ENCODE measurements at places on chromosomes 1 and 21.
A peak's percentile ranks its signal among the peaks of the same experiment; 100 is the strongest.

GRCh38 chr1:21673277-21673780 is 4.2 kb upstream of the RAP1GAP start:
- DNase-seq: no peak

- DNase-seq: no peak
Observed at GRCh38 chr21:40646651-40647050, 200.3 kb downstream of the DSCAM start.

DNA sequence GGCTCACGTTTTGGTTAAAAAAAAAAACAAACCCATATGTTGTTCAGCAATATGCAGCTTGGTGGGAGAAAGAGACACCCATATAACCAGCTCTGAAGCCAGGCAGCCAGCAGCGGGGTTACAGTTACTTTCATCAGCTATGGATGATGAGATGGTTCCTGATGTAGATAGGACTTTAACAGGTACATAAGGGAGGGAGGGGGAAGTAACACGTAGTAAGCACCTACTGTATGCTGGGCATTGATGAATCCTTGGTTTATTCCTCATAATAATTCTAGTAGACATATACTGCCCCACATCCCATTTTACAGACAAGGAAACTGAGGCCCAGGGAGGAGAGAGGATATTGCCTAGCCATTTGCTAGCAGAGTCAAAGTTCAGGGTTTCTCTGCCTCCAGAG is 2.0 kb downstream of the SLC1A7 start:
- DNase-seq: no peak

GRCh38 chr1:39955547-39956539 is 898 bp downstream of the MFSD2A start:
- DNase-seq: peak; percentile 46

DNA sequence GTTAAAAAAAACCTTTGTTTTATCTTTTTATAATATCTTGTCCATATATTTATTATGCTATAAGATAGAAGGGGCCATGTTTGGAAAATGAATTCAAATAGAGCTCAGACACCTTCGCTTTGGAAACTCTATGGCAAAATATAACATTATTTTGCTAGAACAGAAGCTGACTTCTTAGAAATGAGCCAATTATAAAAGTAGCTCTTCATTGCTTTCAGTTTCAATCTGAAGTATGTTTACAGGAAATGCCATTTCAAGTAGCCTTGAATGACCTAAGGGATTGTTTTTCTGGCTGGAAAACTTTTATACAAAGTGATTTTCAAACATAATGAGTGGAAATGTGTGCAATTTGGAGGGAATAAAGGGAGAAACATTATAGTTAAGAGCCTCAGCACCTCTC is 37.8 kb upstream of the GBP5 start:
- DNase-seq: no peak

- no peak for DNase-seq
Observed at GRCh38 chr1:53842347-53842746, 4.3 kb upstream of the NDC1 start.

GRCh38 chr1:182791281-182792179 is 2.0 kb downstream of the NPL start:
- DNase-seq: no peak

DNA sequence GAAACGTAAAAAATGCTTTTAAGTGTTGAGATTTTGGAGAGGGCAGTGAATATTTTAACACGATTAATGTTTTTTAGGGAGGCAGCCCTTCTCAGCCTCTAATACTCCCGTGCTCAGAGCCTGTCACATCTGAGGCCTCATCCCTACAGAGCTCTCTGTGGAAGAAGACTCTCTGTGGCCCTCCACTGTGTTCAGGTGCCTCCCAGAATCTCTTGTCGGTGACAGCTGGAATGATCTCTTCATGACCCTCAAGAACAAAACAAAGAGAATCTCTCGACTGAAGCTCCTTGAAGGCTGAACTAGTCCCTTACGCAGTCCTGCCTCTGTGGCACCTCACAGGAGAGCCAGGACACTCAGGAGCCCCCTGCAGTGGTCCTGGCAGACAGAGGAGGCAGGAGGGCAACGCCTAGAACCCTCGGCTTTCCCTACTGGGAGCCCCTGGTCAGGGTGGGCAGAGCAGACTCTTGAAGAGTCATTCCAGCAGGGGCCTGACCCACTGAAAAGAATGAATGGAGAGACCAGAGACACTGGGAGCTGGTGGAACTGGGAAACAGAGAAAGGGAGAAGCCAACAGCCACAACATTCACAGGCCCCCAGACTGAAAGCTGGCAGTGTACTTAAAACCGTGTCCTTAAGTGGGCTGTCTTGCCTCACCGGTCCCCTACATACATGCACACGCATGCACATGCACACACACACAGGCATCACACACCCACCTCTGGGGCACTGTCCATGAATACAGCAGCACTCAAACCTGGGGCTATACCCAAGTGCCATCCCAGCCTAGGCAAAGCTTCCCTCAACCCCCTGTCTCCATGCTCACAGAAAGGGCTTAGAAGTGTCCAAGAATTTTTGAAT is 67.5 kb upstream of the ANGPTL1 start:
- no peak for DNase-seq

- no peak for DNase-seq
Observed at GRCh38 chr1:31111290-31111951, 45.9 kb upstream of the PUM1 start.

DNA sequence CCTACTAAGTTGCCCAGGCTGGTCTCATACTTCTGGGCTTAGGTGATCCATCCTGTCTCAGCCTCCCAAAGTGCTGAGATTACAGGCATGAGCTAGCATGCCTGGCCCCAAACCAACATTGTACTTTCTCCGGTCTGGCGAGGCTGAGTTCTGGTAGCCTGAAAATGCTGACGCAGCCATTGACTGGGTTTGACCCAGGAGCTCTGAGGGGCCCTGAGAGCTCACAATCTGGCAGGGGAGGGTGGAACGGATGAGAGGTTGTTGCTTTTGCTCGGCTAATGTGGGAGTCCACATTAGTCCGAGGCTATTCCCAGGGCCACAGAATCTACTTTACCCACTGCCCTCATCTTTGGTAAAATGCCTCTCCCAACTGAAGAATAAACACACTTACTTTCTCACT is 35.1 kb upstream of the PARP1 start:
- no peak for DNase-seq

DNA sequence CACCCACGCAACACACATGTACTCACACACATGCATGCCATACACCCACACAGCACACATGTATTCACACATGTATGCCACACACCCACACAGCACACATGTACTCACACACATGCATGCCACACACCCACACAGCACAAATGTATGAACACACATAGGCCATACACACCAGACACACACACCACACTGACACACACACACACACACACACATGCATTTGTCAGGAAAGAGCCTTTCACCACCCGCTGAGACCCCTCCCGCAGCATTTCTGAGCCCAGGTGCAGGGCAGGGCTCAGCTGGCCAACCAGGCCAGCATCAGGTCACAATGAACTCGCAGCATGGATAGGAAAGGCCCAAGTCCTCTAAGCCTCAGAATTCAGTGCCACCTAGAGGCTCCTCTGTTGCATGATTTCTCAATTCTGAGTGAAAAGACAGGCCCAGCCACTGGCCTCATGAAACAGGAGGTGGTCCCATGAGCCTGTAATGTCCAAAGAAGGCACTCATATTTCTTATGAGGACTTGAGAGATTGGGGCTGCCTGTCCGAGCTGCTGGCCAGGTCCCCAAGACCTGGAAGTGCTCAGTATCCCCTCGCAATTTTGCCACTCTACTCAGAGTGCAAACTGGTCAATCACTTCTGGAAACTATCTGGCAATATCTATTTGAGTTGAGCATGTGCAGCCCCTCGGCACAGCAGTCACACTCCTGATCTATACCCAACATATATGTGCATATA is 57.3 kb downstream of the PSMG1 start:
- no peak for DNase-seq

DNA sequence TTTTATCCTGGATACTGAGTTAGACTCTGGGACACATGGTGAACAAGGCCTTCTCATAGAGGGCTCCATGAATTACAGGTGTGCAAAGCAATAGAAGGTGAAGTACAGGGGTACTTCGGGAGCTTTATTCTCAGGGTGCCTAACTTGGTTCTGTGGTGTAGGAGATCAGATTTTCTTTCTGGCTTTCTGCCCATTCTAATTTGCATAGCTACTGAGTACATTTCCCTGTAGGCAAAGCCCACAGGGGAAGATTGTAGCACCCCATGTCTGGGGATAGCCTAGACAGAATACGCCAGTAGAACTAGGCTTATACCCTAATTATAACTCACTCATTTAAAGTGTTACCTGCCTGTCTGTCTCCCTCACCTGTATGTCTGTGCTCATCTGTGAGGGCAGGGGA is 49.7 kb downstream of the PGM1 start:
- no peak for DNase-seq

DNA sequence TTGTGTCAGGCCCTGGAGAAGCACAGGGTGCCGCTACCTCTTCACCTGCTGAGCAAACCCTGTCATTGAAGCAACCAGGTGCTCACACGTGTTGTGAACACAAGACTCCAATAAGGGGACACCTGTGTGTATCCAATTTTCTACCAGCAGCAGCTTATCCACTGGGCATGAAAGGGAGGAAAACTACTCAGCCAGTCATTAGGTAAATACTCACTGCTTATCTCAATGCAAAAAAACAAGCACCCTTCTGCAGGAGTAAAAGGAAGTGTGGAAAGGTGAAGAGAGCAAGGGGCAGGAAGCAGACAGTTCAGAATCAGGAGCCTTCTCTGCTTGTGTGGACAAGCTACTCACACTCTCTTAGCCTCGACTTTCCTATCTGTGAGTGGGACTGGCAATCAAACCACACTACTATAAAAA is 148.9 kb downstream of the ETS2 start:
- DNase-seq: no peak

DNA sequence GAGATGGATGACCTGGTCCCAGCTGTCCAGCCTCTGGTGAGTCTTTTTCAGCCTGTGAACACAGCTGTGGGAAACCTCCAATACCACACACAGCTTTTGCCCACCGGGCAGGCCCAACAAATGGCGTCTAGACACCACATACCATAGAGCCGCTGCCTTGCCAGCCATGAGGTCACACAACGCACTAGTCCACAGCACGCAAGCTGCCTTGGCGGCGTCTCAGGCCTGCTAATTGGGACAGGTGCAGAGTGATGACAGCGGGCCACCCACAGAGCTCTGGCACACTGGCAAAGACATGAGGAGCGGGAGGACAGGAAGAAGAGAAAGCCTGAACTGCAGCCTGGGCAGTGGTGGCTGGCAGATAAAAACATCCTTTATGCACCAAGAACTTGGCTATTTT is 125.5 kb downstream of the ADAMTS1 start:
- DNase-seq: no peak

DNA sequence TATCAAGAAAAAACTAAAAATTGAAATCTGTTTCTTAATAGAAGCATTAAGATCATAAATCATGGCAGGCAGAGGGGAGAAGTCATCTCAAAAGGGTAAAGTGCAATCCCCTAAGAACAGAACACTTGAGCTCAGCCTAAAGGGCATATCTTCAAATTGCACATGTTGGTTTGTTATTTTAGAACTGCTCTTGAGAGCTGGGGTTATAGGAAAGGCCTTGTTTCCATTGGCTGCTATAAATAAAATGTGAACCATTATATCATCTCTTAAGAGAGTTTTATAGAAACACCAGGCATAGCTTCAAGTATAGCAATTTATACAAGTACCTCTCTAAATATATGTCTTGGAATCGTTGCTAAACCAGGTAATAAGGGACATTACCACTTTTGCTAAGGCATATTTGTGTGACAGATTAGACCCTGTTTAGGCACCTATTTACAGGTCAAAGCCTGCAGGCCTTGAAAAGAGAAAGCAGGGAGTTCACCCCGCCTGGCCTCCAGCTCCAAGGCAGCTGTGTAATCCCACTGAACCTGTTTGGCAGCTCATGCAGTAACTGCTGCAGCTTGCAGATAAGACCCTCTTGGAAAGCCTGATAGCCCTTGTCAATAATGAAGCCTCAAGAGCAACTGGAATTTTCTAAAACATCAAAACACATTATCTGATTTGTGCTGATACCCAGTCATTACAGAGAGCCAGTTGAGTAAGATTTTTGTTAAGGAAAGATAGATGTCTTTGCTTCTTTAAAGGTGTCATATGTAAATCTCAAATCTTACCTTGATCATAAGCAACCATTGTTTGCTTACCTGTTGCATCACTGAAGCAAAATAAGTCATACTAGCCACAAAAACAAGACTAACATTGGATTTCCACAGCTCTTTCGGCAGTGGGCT is 24.2 kb upstream of the SYDE2 start:
- no peak for DNase-seq

- DNase-seq: no peak
Observed at GRCh38 chr1:214476986-214477870, 74.2 kb downstream of the PTPN14 start.

DNA sequence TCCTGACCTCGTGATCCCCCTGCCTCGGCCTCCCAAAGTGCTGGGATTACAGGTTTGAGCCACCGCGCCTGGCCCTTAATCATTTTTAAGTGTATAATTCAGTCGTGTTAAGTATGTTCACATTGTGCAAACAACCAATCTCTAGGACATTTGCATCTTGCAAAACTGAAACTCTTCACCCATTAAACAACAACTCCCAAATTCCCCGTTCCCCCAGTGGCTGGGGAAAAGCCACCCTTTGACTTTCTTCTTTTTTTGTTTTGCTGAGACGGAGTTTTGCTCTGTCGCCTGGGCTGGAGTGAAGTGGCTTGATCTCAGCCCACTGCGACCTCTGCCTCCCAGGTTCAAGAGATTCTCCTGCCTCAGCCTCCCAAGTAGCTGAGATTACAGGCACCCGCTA is 6.5 kb upstream of the THEMIS2 start:
- DNase-seq: no peak

- DNase-seq: no peak
Observed at GRCh38 chr1:46021046-46021996, 111.1 kb downstream of the PIK3R3 start.

- DNase-seq: no peak
Observed at GRCh38 chr1:31036749-31037500, 28.6 kb downstream of the PUM1 start.

DNA sequence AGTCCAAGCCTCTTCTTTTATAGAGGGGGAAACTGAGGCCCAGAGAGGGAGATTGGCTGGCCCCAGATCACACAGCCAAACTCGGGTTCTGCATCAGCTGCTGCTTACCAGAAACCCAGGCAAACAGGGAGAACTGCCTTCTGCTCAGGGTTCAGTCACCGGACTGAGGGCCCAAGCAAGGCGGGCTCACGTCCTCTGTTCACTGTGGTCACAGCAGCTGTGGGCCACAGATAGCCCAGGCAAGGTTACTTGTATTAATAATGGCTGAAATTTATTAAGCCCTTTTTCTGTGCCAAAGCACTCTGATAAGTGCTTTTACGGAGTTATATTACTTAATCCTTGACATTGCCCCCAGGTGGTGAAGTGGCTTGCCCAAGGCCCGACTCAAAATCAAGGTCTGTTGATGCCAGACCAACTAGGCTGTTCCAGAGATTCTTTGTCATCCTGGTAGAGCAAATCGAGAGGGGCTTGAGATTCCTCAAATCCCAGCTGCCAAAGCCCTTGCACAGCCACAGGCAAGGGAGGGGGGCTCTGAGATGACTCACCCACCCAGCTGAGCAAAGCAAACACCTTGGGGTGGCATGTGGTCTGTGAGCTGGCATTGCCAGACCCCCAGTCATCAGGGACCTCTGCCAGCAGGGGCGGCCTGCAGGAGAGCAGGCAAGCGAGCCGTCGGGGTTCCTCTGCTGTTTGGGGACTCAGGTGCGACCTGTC is 36.5 kb downstream of the EPHB2 start:
- DNase-seq: no peak

GRCh38 chr1:4027492-4028138 is 127.5 kb upstream of the C1orf174 start:
- DNase-seq: no peak

- DNase-seq: no peak
Observed at GRCh38 chr1:101262630-101263348, 26.0 kb downstream of the S1PR1 start.

- DNase-seq: no peak
Observed at GRCh38 chr1:232978091-232978634, 27.8 kb downstream of the NTPCR start.
